Activated CD8-positive, alpha-beta memory T cell treated with anti-CD3 and anti-CD28 coated beads, Interleukin-2, amount 50 U/mL, for 4 hours (primary cell): ENCODE measurements at places on chromosomes 5 and 9.

DNA sequence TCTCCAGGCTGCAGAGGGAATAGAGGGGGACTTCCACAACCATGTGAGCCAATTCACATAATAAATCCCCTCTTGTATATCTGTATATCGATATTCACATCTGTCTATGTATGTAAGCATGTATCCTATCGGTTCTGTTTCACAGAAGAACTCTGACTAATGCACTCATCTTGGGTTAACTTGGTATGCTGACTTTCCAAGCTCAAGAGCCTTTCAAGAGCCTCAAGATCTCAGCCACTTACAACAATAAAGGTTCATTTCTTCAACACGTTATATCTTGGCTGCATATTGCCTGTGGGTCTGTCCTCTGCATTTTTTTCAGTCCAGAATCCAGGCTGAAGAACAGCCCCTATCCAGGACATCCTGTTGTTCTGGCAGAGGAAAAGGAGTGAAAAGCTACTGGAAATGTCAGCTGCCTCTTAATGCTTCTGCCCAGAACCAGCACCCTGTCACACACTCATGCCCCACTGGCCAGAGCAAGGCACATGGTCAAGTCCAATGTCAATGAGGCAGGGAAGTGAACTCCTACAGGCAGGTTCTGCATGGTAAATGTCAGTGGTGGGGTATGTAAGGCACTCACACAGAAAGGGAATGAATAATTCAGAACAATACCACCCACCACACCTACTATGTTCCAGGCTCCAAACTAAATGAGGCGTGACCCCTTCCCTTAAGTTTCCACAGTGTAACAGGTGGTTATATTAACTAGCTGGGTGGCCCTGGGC lies 91.6 kb upstream of the ICE1 start:
- DNase-seq: no peak

DNA sequence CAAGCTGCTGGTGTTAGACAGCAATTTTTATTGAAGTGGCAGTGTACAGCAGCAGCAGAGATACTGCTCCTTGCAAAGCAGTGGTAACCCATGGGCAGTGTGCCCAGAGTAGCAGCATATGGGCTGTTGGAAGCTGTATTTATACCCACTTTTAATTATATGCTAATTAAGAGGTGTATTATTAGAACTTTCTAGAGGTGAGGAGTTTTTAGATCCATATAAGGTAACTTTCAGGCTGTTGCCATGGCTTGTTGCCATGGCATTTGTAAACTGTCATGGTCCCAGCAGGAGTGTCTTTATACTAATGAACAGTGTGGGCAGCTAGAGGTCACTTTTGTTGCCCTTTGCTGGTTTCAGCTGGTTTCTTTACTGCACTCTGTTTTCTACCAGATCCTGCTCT lies 3.7 kb upstream of the PJA2 start:
- no peak for DNase-seq

- DNase-seq: no peak
Measured at GRCh38 chr5:172569861-172570558, 71.1 kb upstream of the NEURL1B start.

DNA sequence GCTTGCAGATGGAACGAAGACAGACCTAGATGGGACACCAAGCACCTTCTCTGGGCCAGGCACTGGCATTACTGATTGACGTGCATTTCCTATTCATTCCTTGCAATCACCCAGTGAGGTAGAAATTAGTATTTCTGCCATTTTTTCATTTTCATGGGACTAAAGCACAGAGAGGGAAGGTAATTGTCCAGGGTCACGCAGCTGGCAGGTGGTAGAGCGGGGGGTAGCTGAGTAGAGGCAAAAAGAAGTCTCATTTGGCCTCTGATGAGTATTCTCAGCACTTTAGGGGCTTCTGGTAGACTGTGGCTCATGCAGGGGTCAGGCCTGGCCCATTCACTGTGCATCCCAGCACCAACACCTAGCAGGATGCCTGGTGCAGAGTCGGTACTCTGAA lies 19.5 kb upstream of the DUSP1 start:
- DNase-seq: no peak

GRCh38 chr5:53782620-53783019 lies 222.2 kb downstream of the NDUFS4 start:
- no peak for DNase-seq

DNA sequence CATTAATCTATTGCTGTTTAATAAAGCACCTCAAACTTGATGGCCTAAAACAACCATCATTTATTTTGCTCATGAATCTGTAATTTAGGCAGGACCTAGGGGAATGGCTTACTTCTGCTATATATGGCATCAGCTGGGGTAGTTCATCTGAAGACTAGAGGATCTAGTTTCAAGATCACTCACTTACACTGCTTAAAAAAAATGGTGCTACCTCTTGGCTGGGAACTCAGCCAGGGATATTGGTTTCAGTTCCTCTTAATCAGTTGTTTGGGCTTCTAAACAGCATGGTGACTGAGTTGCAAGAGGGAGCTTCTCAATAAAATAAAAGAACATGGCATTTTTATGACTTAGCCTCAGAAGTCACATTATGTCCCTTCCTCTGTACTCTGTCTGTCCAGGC lies 142.0 kb downstream of the FAM114A2 start:
- DNase-seq: no peak

GRCh38 chr9:131666029-131666428 lies 73.8 kb downstream of the RAPGEF1 start:
- DNase-seq: no peak
